ENCODE measurements at places on chromosomes 3 and 15.

GRCh38 chr3:28295898-28296490 is 52.5 kb upstream of the ZCWPW2 start:
- no peak overlapping the region for H3K4me3 ChIP-seq
- H3K4me1 ChIP-seq: no peaks in the 10 kb centered on the region
- no peak for DNase-seq
- no peaks in the 10 kb centered on the region for H3K36me3 ChIP-seq
- no peaks in the 10 kb centered on the region for H3K27me3 ChIP-seq

DNA sequence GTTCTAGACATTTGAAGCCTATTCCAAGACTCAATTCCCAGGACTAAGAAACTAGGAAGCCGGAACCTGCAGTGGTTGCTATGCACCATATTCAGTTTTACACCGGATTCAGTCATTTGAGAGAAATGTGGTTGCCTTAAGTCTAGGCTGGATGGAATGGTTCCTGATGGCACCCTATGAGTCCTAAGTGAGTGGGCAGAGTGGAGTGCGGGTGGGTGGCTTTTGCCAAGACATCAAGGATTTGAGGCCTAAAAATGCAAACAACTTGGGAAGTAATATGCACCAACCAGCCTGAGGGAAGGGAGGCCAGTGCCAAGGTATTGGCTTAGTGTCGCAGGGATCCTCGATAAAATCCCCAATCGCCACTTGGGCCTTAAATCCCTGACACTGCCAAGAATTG is 4.2 kb upstream of the CD276 start:
- H3K4me1 ChIP-seq: peaks cover 11% of the 10 kb centered on the region
- no peaks in the 10 kb centered on the region for H3K36me3 ChIP-seq
- H3K27me3 ChIP-seq: peaks cover 15% of the 10 kb centered on the region
- DNase-seq: no peak

DNA sequence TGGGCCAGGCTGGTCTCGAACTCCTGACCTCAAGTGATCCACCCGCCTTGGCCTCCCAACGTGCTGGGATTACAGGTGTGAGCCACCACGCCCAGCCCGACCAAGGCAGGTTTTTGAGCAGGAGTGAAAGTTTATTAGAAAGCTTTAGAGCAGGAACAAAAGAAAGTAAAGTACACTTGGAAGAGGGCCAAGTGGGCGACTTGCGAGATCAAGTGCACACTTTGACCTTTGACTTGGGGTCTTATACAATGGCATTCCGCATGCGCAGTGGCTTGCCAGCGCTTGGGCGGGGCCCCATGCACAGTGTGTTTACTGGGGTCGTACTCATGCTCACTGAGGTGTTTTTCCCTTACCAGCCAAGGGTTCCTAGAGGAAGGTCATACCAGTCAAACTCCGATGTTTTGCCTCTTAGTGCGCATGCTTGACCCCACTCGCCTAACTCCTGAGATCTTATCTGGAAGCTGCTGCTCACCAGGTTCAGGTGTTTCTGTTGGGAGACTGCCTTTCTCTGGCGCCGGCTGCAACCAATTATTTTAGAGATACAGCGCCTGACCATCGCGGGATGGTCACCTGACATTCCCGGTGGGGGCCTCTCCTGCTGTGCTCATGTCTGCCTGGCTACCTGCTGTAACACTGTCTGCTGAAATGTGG is 46.9 kb upstream of the FLNB start:
- H3K4me3 ChIP-seq: no peak overlapping the region
- H3K27me3 ChIP-seq: no peaks in the 10 kb centered on the region
- H3K36me3 ChIP-seq: no peaks in the 10 kb centered on the region
- no peak for DNase-seq
- no peak overlapping the region for H3K27ac ChIP-seq
- peaks cover 6% of the 10 kb centered on the region for H3K4me1 ChIP-seq

- no peak for DNase-seq
- H3K4me1 ChIP-seq: peaks cover 5% of the 10 kb centered on the region
- no peak overlapping the region for H3K4me3 ChIP-seq
- no peaks in the 10 kb centered on the region for H3K36me3 ChIP-seq
- H3K27ac ChIP-seq: no peak overlapping the region
- peaks cover 4% of the 10 kb centered on the region for H3K27me3 ChIP-seq
Observed at GRCh38 chr3:100213891-100214573, 46.8 kb upstream of the TBC1D23 start.

GRCh38 chr3:57109437-57110199 is 49.2 kb downstream of the SPATA12 start:
- no peaks in the 10 kb centered on the region for H3K4me1 ChIP-seq
- DNase-seq: no peak
- H3K4me3 ChIP-seq: no peak overlapping the region
- no peaks in the 10 kb centered on the region for H3K27me3 ChIP-seq

DNA sequence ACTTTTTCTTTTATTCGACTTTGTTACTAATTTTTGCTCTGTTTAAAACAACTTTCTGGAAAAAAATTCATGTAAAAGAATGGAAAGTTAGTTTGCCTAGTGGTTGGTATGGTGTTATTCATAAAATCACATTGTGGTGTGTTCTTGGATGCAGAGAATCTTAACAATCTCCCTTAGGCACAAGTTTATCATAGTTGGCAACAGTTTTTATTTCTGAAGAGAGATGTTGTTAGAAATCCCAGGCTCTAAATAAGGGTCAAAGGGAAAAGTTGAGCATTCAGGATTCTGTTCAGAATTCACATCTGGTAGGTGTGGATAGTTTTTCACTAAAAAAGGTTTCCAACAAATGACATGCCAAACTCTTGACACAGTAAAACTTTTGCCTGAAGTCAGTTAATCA is 6.4 kb downstream of the DUT start:
- DNase-seq: no peak
- H3K36me3 ChIP-seq: peaks cover 42% of the 10 kb centered on the region
- no peak overlapping the region for H3K27ac ChIP-seq

- no peaks in the 10 kb centered on the region for H3K27me3 ChIP-seq
- no peaks in the 10 kb centered on the region for H3K4me1 ChIP-seq
- H3K36me3 ChIP-seq: no peaks in the 10 kb centered on the region
- H3K27ac ChIP-seq: no peak overlapping the region
Observed at GRCh38 chr15:94027581-94027980, 203.8 kb upstream of the MCTP2 start.

GRCh38 chr3:86244905-86245304 is 746.0 kb downstream of the VGLL3 start:
- no peaks in the 10 kb centered on the region for H3K36me3 ChIP-seq
- no peak overlapping the region for H3K27ac ChIP-seq
- DNase-seq: no peak

- DNase-seq: no peak
- no peaks in the 10 kb centered on the region for H3K4me1 ChIP-seq
- no peak overlapping the region for H3K4me3 ChIP-seq
- no peaks in the 10 kb centered on the region for H3K27me3 ChIP-seq
Observed at GRCh38 chr15:81612631-81613030, 238.6 kb upstream of the TMC3 start.

DNA sequence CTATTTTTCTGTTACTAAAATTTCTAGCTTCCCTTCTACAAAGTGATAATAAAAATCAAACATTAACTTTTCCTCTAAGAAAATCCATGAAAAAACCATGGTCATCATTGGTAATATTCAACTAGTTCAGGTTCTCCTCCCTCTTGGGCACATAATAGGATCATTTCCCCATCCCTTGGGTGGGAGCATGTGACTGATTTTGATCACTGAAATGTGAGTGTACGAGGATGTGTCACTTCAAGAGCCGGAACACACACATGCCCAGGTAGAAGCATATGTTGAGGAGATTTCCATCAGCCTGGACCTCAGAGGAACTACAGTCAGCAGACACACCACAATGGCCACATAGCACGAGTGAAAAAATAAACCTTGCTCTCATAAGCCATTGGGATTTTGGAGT is 36.1 kb downstream of the AP3S2 start:
- H3K27me3 ChIP-seq: no peaks in the 10 kb centered on the region
- no peak overlapping the region for H3K4me3 ChIP-seq
- H3K27ac ChIP-seq: no peak overlapping the region
- H3K36me3 ChIP-seq: peaks cover 16% of the 10 kb centered on the region
- H3K4me1 ChIP-seq: no peaks in the 10 kb centered on the region
- DNase-seq: no peak

DNA sequence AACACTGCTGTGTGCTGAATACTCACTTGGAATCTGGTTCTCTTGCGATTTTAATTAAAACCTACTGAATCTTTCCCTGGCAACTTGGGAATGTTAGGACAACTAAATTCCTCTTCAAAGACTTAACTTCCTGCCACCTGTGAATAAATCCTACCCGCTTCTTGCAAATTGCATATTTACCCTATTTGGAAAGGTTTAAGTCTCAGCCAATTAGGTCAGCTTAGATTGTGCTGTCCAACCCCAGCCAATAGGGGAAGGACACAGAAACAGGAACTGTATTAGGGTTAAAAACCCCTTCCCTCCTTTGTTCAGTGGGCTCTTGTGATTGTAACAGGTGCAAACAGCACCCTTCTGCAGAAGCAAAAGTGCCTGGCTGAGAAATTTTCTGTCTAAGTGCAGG is 38.6 kb upstream of the FSTL1 start:
- peaks cover 11% of the 10 kb centered on the region for H3K27me3 ChIP-seq
- no peak overlapping the region for H3K4me3 ChIP-seq
- DNase-seq: no peak
- H3K27ac ChIP-seq: no peak overlapping the region
- no peaks in the 10 kb centered on the region for H3K36me3 ChIP-seq
- no peaks in the 10 kb centered on the region for H3K4me1 ChIP-seq

- no peaks in the 10 kb centered on the region for H3K4me1 ChIP-seq
- no peaks in the 10 kb centered on the region for H3K27me3 ChIP-seq
- no peaks in the 10 kb centered on the region for H3K36me3 ChIP-seq
- no peak overlapping the region for H3K27ac ChIP-seq
- no peak for DNase-seq
Observed at GRCh38 chr3:29804044-29804443, 523.2 kb downstream of the RBMS3 start.

DNA sequence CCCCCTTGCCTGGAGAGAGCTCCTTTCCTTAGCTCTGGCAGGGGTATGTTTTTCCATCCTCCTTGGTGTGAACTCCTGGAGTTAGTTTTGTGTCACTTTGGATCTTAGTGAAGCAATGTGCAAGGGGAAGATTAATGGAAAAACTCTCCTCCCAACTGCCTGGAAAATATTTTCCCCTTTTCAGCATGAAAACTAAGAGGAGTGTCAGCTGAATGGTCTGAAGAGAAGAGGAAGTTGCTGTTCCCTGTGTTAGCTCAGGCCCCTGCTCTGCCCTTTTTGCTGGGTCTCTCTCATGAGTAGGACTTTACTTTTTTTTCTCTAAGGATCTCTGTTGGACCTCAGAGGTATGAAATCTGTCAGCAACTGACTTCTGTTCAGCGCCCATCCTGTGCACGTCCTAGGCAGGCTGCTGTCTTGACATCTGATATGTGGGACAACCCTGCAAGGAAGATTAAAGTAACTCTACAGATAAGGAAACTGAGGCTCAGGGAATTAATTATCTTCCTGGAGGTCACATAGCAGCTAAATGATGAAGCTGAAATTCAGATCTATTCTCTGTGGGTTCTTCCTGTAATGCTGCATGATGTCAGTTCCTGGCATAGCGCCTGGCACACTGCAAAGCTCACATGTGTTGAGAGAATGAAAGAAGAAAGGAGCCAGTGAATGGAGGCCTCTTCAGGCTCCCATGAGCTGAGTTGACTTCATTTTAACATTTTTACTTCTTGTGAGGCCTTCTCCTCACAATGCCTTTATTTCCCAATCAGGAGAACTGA is 109.7 kb upstream of the GALNT15 start:
- H3K27me3 ChIP-seq: no peaks in the 10 kb centered on the region
- no peaks in the 10 kb centered on the region for H3K36me3 ChIP-seq
- no peak overlapping the region for H3K4me3 ChIP-seq

- no peak for DNase-seq
- H3K4me3 ChIP-seq: no peak overlapping the region
- H3K36me3 ChIP-seq: no peaks in the 10 kb centered on the region
- no peak overlapping the region for H3K27ac ChIP-seq
- H3K4me1 ChIP-seq: no peaks in the 10 kb centered on the region
Observed at GRCh38 chr3:117137065-117137464, 427.5 kb downstream of the TUSC7 start.

GRCh38 chr3:58349792-58350626 is 17.3 kb downstream of the PXK start:
- no peak for DNase-seq
- no peaks in the 10 kb centered on the region for H3K27me3 ChIP-seq
- no peak overlapping the region for H3K27ac ChIP-seq
- H3K36me3 ChIP-seq: peaks cover 7% of the 10 kb centered on the region
- no peak overlapping the region for H3K4me3 ChIP-seq

DNA sequence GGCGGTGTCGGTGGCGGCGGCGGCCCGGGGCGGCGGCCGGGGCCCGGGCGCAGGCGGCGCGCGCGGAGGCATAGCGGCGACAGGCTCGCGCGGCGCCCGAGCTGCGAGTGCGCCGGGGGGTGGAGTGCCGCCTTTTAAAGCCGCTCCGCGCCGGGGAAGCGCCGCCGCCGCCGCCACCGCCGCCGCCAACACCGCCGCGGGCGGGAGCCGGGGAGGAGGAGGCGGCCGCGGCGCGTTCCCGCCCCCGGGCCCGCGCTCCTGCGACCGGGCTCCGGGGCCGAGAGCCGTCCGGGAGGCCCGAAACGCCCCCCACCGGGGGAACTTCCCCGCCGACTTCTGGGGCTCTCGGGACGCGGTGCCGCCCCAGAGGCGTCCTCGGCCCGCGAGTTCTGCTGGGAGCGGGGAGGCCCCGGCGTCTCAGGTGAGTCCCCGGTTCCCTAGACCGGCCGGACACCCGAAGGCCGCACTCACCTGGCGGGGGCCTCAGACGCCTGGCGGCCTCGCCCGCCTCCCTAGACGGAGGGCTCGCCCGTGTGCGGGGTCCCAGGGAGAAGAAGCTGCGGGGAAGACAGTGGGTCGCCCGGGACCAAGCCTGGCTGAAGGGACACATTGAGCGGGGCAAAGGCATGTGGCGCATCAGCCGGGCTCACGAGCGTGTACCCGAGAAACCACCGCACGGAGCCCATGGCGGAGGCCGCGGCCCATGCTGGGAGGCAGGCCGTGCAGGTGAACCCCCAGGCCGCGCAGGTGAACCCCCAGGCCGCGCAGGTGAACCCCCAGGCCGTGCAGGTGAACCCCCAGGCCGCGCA is at the start of gene PCSK6:
Gene PCSK6, minus strand, starts transcription at position 109 of the 809 bp plus-strand sequence. Its CDS starts 37 bp downstream, at position 72.
- H3K27me3 ChIP-seq: peaks cover 39% of the 10 kb centered on the region
- DNase-seq: no peak
- no peak within 1 kb of the TSS for H3K4me3 ChIP-seq
- no peaks in the 10 kb centered on the region for H3K4me1 ChIP-seq
- H3K27ac ChIP-seq: no peak within 1 kb of the TSS
- H3K36me3 ChIP-seq: no peaks in the 10 kb centered on the region

DNA sequence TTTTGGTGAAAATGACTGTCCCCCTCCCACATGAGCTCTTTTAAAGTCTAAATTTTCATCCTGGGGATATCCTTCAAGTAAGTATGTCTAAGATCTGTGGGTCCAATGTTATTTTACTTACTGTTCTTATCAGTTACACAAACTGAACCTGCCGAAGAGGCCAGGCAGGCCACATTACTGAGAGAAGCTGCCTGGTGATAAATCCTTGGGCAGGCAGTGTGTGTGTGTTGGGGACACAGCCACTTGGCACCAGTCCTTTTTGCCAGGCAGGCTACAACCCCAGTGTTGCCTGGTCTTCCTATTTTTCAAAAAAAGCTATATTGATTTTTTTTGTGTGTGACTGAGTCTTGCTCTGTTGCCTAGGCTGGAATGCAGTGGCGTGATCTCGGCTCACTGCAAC is 50.6 kb upstream of the RASA2 start:
- peaks cover 11% of the 10 kb centered on the region for H3K36me3 ChIP-seq
- H3K27ac ChIP-seq: no peak overlapping the region
- peaks cover 2% of the 10 kb centered on the region for H3K4me1 ChIP-seq
- no peaks in the 10 kb centered on the region for H3K27me3 ChIP-seq
- no peak for DNase-seq
